ENCODE measurements at places on chromosomes 6 and 20.
A peak's percentile ranks its signal among the peaks of the same experiment; 100 is the strongest.

DNA sequence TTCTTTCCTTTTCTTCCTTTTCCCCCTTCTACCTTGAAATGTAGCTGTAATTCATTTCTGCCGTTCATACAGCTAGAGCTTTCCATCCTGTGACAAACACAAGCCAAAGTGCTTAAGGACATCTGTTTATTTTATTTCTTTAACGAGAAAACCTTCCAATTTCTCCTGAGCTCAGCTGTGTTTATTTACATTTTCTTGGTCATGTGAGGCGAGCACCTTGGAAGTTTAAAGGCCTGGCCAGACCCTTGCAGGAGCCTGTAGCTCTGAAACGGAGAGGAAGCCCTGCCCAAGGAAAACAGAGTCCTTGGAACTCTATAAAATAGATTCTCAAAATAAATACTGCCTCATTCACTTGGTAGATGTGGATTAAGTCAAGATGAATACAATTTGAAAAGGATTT lies 223.1 kb downstream of the EYA2 start:
- no peak for DNase-seq

- DNase-seq: no peak
Observed at GRCh38 chr6:18330548-18331081, 56.5 kb upstream of the RNF144B start.

DNA sequence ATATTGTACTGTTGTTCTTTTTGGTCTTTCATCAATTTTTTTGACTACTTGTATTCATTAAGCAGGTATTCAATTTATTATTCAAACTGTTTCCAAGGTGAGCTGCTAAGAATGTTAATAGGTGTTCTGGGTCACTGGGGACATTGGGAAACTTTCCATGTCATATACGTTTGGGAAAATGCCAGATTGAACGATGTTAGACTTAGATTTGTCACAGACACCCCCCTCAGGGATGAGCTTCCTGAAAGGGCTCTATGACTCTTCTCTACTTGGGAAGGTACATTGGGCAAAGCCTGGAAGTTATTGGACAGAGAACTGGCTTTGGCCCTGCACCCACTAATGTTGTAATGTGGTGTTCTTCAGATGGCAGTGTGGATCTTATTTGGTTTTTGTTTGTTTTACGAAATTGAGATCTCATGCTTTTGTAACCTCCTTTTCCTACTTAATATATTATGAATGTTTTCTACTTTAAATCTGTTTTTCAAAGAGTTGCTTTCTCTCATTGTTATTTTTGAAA lies 42.1 kb downstream of the PLCB4 start:
- DNase-seq: no peak

GRCh38 chr6:98124171-98124570 lies 710.2 kb upstream of the POU3F2 start:
- no peak for DNase-seq

- DNase-seq: no peak
Observed at GRCh38 chr20:460707-461106, 1.6 kb downstream of the TBC1D20 start.

DNA sequence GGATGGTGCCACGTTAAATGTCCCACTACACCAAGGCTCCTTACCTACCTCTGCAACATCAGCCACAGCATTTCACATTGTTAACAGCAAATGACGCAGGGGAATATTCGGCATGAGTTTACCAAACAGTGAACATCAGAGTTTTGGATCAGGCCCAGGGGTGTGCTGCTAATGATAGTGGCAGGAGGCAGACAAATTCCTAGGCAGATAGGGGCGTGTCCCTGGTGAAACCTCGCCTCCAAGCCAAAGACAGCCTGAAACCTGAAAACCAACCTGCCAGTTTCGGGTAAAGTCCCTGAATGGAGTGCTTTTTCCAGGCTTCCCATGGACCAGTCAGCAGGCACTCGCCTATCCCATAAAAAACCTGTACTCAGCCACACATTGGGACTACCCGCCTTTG lies 133.6 kb downstream of the SH3BGRL2 start:
- no peak for DNase-seq

DNA sequence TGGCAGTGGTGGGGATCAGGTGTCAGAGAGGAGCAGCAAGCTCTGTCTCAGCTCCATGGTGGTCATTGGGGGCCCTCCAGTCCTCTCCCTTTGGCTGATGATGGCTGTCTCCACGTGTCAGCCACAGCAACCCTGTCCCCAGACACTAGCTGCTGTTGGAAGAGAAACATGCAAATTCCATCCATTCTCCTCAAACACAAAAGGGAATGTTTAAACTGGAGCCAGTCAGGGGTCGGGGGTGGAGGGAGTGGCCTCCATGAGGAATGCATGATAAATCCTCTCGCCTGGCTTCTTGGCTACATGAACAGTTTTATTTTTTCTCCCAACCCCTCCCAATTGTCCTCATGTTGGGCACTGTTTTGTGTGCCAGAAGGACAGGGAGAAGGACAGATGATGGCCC lies 86.4 kb downstream of the EDN3 start:
- no peak for DNase-seq

DNA sequence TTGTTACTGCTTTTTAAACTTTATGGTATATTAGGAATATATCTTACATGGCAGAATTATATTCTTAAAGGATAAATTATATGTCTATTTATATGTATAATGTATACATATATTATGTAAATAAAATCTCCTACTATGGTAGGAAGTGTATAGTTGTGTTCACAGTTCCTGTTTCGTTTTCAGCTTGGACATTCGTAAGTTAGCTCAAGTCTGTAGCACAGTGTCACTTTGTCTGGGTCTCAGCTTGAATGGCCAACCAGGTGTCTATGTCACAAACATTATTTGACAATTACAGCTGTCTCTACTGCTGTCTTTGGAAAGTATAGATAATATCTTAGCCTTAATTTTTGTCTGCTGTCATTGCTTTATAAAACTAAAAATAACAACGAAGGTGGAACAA lies 303.9 kb downstream of the CDKAL1 start:
- no peak for DNase-seq

- DNase-seq: no peak
Observed at GRCh38 chr6:154441995-154442310, 68.5 kb downstream of the CNKSR3 start.

GRCh38 chr6:9583753-9584352 lies 831.0 kb downstream of the TFAP2A start:
- no peak for DNase-seq

DNA sequence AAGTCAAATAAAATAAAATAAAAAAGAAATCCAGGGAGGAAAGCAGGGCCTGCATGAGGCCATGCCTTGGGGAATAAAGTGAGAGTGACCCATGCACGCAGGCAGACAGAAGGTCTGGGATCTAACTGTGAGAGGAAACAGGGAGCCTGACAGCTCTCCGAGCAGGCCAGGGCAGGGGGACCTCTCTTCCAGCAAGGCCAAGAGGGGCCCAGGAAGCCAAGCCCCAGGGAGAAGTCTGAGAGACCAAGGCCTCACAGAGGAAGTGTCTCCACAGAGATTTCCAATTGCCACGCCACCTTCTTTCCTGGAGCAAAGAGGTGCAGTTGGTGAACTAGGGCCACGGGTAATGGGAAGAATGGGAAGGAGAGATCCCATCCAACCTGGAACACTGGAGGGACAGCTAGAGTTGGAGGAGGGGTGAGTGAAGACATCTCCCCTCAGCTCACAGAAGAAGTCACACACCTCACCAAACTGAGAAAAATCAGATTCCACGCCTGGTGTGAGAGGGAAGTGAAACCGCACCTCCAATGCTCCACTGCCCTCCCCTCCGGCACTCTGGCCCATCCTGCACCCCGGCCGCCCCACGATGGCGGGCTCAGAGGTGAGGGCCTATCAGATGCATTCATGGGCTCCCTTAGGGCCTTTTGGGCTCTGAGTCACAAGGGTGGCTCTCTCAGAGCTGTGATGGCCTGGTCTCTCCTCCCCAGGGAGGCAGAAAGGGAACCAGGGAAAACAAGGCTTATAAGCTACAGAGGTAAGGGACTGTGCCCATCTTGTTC lies 25.1 kb upstream of the TAF8 start:
- no peak for DNase-seq

DNA sequence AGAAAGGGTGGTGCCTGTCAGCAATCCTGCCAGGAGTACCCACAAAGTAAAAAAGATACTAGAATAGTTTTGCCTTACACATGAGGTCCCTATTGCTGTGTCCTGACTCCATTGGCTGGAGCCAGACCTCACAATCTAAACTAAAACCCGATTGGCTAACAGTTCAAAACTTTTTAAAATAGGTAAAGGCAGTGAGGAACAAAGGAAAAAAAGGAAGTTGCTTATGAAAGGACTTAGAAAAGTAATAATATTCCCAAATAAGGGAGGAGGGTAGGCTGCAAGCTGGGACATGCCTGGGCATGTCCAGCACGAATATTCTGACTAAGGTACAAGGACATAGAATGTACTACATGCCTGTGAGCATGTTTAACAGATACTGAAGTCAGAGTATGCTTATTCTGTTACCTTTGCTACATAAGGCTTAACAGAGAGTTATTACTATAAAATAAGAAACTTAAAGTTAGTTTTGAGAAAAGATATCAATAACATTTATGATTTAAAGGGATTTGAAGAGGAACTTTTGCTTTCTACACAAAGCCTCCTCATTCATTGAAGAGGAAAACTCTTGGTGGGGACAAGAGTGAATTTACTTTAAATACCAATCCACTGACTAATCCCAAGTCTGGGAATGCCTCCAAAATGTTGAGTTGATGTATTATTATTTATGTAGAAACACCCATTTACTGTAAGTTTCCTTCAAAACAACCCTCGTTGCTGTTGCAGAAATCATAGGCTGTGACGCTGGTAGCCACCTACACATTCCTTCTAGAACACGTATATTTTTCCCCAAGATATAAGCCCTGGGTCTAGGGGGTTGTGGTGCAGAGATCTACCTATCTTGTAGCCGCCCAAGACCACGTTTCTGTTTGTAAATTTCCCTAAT lies 8.2 kb upstream of the MTHFD1L start:
- peak; percentile 86 for DNase-seq

DNA sequence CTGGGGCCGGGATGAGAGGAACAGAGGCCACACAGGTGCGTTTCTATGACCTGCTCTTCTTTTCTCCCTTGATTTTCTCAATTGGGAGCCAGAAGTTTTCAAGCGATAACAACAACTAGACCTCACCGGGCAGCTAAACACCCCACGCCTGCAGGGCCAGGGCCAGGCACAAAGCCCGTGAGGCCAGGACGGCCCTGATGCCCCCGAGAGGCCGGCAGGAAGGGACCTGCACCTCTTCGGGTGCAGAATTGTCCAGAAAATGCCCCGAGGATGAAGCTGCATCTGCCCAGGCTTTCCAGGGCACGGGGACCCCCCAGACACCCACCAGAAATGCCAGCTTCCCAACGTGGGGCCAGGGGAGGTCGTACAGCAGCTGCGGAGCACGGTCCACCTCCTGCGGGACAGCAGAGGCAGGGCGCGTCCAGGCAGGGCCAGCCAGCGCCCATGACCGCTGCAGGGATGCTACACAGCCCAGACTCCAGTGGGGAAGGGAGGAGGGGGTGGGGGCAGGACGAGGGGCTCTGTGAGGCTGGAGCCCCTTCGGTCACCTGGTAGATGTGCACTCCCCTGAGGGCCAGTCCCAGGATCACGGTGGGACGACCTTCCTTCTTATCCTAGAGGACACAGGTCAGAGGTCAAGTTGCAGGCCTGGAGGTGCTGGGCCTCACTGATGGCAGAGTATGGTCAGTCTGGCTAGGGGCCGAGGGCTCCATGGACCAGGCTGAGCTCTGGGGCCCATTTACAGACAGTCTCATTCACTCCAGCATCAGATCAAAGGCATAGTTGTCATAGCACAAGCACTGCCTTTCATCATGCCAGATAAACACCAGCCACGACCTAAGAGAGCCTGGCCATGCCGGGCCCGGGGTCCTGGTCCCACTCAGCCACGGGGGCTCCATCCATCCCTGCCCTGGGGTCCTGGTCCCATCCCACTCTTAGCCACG lies 16.4 kb downstream of the FRMD1 start:
- DNase-seq: no peak

GRCh38 chr6:6546318-6547109 lies 42.0 kb upstream of the LY86 start:
- no peak for DNase-seq

- no peak for DNase-seq
Observed at GRCh38 chr20:50417023-50417329, 93.2 kb upstream of the PTPN1 start.

GRCh38 chr6:113141901-113142300 lies 715.2 kb upstream of the MARCKS start:
- DNase-seq: no peak

DNA sequence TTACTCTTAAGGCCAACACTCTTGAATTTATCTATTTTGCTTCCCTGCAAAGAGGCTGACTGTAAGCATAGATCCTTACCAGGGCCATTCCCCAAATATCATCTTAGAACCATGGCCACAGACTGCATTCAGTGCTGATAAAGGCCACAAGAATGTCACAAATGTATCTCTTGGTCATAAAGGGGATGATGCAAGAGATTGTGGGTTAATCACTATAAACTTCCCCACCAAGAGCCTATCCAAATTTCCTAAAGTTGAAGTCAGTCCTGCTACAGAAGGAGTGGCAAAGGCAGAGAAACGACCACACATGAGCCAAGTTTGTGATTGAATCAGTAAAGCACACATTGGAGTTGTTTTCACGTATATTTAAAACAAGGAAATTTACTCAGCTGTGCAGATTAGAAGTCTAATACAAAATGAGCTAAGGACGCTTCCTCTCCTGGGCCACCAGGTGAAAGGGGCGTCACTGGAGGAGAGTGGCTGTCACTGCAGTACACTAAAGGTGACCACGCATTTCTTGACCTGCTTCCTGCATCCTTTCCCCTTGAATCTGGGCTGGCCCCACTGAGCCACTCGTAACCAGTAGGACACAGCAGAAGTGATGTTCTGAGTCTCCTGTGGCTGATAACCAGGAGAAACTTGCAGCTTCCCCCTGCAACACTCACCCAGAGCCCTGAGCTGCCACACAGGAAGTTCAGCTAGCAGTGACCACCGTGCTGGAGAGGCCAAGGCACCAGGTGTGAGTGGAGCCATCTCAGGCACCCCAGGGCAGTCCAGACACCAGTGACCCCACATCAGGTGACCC lies 181.9 kb downstream of the SYNDIG1 start:
- DNase-seq: peak; percentile 76

GRCh38 chr20:4014031-4014474 lies 1.3 kb downstream of the RNF24 start:
- DNase-seq: peak; percentile 70

GRCh38 chr20:49320460-49320859 lies 42.6 kb upstream of the ZNFX1 start:
- peak; percentile 54 for DNase-seq

DNA sequence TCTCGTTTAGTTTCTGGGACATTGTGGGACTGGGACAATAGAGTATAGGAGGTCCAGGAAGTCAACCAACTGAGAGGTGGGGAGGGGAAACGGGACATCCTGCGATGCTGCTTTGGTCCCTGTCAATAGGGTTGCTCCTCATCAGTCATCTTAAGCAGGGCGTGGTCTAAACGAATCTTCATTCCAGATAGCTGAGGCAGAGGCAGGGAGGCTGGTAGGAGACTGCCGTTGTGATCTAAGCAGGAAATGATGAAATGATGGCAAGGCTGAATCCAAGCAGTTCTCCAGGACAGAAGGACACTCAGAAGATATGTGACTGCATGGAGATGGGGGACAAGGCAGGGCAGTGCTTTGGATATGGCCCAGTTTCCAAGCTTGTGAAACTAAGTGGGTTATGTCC lies 953.4 kb downstream of the KIF16B start:
- DNase-seq: no peak

GRCh38 chr20:35368666-35369423 lies 42.9 kb downstream of the UQCC1 start:
- DNase-seq: no peak

GRCh38 chr20:21049305-21049828 lies 56.8 kb downstream of the LINC00237 start:
- DNase-seq: no peak

GRCh38 chr6:124463271-124463670 lies 499.0 kb upstream of the RNF217 start:
- no peak for DNase-seq
